Fibroblast of gingiva (primary cell): ENCODE measurements at places on chromosomes 12 and 14.

DNA sequence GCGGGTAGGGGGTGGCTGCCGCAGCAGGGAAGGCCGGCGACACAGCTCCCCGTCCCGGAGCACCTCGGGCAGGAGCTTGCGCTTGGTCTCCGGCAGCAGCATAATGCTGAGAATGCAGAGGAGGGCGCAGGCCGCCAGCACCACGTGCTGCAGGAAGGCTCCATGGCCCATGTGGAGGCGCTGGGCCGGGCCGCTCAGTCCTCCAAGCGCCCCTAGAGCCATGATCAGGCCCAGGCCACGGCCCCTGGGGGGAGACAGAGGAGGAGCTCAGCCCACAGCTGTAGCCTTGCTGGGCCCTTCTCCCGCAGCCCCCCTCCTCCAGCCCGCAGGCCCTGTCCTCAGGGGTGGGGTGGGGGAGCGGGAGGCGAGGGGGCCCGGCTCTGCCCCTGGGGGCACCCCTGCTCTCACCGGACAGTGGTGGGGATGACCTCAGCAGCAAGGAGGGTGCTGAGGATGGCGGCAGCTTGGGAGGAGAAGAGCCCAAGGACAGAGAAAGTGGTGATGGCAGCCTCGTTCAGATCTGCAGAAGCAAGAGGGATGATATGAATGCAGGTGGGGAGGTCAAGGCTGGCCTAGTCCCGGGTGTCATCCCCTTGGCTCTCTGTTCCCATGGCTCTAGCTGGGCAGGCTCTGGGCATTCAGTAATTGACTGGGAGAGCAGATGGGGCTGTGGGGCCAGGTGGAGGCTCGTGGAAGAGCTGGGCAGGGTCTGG is 5.8 kb downstream of the SLC22A17 start:
- no peak for DNase-seq

- no peak for DNase-seq
Measured at GRCh38 chr14:28780843-28781820, 14.5 kb downstream of the FOXG1 start.

GRCh38 chr14:59483363-59483762 is 845 bp downstream of the L3HYPDH start:
- DNase-seq, result peak; percentile 6

GRCh38 chr14:56118611-56119181 is 485 bp downstream of the PELI2 start:
- DNase-seq, result peak; percentile 11

GRCh38 chr12:119079530-119079929 is 98.2 kb downstream of the SRRM4 start:
- DNase-seq, result no peak

- DNase-seq, result peak; percentile 9
Measured at GRCh38 chr12:89707703-89708564, 704 bp downstream of the ATP2B1 start.

DNA sequence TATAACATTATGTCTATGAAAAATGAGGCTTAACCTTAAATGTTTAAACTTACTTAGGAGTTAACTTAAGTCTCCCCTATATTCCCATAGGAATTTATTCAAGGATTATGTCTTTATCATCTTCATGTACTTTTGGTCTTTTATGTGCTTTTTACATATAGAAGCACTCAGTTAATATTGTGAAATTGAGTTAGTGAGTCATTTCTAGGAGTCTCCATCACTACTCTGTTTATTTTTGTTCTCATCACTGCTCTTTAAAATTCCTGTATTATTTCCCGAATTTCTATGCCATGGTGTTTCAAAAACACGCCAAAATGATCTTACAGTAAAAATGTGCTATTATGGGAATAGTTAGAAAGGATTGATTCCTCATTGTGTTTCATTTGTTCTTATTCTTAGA is 31.6 kb downstream of the TBC1D15 start:
- peak; percentile 57 for DNase-seq

DNA sequence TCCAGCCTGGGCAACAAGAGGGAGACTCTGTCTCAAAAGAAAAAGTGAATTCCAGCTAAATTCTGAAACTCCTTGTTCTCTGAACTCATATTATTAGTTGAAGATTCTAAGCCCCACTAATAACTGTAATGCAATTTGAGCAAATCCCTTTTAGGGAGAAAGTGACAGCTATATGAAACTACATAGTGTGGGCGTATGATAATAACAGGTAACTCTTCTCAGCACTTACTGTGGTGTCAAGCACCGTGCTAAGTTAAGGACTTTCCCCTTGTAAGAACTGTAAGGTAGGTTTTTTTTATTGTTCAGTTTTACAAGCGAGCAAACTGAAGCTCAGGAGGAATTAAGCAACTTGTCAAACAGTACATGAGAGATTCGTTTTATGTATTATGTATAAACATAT is 5.4 kb downstream of the ANKRD13A start:
- DNase-seq, result no peak

- DNase-seq, result no peak
Measured at GRCh38 chr12:19761463-19761862, 322.2 kb downstream of the AEBP2 start.

DNA sequence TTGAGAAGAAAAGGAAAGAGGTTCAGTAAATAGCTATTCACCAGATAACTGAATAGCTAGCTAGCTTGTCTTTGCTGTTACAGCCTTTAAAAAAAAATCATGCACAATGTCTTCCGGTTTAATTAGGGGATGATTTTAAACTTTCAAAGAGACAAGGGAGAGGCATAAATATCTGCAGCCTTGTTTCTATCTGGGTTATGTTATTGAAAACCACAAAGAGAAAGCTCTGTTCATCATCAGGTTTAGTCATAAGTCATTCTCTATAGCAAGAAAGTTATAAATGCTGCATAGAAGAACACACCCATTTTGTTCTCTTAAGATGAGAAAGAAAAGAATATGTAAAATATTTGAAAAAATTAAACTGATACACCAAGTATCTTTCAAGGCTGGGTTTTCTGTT is 1046.9 kb downstream of the AACS start:
- no peak for DNase-seq

DNA sequence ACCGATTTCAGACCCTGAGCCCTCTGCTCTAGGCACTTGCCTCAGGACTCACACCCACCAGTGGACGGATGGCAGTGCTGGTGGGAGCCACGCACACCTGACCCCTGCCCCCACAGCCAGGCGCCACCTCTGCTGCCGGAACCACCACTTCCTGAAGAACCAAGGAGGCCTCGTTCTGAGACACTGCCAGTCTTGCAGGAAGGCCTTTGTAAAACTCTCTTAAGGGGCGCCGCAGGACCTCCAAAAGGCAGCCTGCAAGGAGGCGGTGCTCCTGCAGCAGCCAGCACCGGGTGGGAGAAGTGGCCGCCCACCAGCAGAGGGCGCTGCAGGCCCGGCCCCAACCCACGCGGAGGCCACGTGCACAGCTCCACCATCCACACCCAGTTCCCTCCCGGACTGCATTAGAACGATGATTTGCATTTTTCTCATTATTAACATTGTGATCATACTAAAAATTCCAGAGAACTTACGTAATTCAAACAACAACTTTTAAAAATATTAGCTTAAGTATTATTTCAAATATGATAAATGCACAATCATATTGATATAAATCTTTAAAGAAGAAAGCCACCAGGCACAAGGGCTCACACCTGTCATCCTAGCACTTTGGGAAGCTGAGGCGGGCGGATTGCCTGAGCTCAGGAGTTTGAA is 12.8 kb downstream of the STX2 start:
- DNase-seq, result peak; percentile 69

GRCh38 chr14:58055497-58056010 is 96.5 kb downstream of the ARMH4 start:
- no peak for DNase-seq
